Head of caudate nucleus (tissue), 42 donors: ENCODE measurements at places on chromosomes 16 and 17.

DNA sequence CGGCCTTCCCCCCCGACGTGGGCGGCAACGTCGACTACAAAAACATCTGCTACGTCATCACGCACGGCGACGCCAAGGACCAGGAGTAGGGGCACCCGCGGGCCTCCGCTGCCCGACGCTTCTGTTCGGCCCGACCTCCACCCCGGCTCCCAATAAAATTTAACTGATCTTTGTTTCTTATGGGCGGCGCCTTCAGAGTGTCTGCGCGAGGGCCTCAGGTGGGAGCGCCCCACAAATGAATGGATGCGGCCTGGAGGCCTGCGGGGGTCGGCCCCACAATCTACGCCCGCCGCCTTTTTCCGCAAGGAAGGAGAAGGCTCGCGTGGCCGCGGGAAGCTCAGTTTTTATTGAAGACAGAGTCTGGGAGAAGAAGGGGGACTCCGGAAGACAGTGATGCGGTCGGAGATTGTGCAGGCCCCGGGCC is 3.2 kb downstream of the MYL11 start:
- DNase-seq: peak; percentile 94

GRCh38 chr17:33267271-33267790 is 25.8 kb downstream of the ASIC2 start:
- no peak for DNase-seq

- no peak for DNase-seq
Measured at GRCh38 chr16:88315543-88316105, 67.1 kb upstream of the ZNF469 start.

- DNase-seq: peak; percentile 46
Measured at GRCh38 chr16:90031931-90032673, 12.8 kb upstream of the DBNDD1 start.

- no peak for DNase-seq
Measured at GRCh38 chr17:60463157-60463835, 41.0 kb downstream of the CHCT1 start.

DNA sequence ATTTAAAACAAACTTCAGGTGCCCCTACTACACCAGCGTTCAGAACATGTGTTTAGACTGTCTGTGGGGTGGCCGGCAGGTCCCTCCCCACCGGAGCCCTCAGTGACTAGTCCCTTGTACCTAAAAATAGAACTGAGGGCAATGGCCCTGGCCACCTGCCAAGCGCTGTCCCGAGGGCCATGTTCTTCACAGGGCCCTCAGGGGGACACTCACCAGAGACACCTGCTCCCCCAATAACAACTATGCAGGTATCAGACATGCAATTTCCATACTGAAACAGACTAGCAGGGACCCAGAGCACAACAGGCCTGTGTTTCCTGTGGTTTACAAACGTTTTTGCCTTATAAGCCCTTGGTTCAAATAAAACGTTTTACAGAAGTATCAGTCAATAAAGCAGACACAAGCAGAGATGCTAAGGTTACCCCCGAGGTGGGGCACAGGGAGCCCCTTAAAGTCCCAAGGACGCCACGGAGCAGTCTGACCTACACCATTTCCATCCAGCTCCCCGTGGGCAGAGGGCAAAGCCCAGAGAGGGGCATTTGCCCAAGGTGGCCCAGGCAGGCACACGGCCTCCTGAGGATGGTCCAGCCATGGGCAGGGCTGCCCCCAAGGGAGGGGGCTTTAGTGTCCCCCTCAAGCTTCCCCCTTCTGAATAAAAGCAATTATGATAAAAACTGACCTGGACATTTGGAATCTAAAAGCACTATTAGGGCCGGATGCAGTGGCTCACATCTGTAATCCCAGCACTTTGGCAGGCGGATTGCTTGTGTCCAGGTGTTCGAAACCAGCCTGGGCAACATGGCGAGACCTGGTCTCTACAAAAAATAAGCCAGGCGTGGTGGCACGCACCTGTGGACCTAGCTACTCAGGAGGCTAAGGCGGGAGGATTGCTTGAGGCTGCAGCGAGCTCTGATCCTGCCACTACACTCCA is 896 bp upstream of the MYLK3 start:
- DNase-seq: no peak

DNA sequence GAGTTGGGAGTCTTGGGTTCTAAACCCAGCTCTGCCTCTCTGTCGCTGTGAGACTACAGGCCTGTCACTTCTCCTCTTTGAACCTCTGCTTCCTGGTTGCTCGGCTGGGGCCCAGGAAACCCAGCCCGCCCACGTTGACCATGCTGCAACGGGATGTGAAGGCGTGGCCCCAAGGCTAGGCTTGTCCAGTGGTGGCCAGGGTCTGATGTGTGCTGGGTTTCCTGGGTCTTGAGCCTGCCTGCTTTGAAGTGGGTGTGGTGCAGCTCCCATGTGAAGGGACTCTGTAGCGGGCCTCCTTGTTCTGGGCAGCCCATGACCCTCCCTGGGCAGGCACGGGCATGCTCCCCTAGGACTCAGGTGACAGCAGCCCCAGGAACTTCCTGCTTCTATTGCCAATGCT is 82.3 kb downstream of the SDR42E1 start:
- DNase-seq: no peak

GRCh38 chr16:31810863-31811262 is 62.7 kb upstream of the ZNF267 start:
- DNase-seq: no peak

- DNase-seq: no peak
Measured at GRCh38 chr16:26985100-26986065, 81.3 kb upstream of the C16orf82 start.

DNA sequence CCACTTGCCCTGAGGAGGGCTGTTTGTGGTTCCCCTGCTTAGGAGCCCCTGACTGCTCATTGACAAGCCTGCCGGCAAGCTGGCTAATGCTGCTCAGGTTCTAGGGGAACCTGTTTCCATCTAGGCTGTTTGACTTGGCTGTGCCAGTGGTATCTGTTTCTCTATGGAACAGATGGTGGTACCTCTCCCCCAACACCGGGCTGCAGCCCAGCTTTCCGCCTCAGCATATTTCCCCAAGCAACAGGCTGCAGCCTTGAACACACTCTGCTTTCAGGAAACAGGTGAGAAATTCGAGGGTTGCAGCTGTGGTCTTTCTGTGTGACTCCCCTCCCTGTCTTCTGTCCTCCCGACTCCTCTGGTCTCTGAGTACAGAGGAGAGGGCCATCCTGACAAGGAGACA is 132.3 kb downstream of the TMEM132E start:
- no peak for DNase-seq

DNA sequence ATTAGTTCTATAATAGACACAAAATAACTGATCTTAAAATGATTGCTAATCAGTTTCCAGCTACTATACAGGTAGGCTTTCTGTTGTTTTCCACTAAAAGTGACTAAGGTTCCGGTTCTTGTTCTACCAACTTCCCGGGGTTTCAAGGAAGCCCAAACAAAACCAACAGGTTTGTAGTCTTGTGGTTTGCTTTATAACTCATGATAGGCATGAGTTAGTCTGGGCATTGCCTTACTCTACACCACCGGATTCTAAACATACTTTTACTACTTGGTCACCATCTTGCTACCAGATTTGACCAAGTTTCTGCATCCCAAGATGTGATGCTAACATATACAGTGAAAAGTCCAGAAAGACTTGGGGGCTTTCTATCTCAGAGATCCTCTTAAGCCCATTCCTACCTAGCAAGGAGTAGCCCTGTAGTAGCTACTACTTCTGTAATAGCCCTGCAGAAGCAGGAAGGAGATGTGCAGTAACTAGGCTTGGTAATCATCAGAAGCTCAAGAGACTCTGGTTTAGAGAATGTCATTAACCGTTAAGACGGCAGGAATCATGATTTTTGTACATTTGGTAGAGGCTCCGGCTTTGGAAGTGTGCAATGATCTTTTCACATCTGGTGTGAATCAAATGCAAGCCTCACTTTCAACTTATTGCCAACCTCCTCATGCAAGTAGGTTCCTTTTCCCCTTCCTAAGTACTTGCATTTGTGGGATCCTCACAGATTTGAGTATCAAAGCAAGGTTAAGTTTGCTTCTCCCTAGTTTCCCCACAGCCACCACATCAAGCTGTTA is 1.6 kb downstream of the FAM117A start:
- DNase-seq: no peak

DNA sequence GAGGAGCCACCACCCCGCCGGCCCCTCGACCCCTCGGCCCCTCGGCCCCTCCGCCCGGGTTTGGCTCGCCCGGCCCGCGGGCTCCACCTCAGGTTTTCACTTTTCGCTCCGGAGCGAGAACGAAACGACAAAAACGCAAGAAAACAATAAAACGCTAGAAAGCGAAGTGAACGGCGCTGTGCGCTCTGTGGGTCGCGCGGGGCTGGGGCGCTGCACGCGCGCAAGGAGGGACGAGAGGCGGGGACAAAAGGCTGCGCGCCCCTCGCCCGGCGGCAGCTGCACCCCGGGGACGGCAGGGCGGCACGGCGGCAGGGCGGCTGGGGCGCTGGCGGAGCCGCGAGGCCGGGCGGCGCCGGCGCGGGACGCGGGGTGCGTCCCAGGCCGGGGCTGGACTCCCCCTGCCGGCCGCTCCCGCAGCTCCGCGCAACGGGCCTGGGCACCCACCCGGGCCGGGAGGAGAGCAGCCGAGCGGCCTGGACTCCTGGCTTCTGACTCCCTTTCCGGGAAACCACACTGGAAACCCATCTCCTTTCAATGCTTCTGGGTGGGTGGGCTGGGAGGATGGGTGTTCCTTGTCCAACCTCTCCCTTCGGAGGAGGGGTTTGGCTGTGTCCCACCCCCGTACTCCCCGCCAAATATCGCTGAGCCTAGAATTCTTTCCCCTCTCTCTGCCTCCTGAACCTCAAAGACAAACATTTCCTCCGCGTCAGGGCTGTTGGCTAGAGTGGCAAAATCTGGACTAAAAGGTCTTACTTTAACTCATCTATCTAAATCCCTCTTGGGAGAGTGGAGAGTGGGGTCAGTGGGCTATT is 9.9 kb downstream of the TBX2 start:
- no peak for DNase-seq

- DNase-seq: no peak
Measured at GRCh38 chr17:51500454-51500853, 240.1 kb downstream of the UTP18 start.

DNA sequence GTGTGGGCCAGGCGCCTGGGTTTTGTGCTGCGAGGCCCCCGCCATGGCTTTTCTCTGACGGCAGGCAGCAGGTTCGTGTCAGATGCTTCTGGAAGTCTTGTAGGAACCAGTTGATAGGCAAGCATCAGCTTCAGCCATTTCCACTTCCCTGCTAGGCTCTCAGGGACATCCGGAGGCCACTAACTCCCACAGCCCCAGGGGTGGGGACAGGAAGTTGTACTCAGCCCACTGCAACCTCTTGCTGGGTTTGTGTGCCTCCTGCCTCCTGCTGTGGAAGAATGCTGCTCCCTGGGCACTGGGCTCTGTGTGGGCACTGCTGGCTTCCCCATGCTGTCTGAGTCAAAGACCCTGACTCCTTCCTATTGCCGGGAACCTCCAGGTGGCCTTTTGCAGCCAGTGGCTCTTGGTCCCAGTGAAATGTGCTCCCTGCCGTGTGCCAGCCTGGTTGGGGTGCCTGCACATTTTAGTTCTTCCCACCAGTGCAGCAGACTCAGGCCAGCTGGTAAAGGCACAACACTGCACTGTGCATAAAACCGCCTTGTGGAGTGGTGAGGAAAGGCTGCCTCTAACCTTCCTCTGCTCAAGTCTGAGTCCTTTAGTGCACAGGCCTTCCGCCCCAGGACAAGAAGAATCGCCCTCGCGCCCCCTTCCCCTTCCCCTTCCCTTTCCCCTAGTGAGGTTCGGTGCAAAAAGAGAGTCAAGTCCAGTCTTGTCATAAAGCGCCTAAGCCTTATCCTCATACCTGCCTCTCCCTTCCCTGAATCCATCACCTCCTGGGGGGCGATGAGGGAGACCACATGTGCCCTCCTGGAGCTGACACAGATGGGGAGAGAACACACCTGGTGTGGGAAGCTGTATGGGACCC is 16.6 kb downstream of the LDHD start:
- no peak for DNase-seq

DNA sequence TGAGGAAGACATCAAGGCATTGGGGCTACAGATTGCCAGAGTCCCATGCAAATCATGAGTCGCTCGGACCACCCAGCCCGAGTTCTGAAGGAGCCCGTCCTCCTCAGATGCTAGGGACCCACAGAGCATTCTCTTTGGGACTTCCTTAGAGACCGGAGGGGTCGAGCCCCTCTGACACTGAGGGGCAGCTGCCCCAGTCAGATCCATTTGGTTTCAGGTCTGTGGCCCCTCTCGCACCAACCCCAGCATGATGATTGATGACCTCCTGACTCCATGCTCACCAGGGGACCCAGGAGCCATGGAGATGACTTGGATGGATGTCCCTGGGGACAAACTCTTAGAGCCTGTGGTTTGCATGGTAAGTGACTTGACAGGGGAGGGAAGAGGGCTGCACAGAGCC is 8.0 kb downstream of the PDF start:
- DNase-seq: no peak

DNA sequence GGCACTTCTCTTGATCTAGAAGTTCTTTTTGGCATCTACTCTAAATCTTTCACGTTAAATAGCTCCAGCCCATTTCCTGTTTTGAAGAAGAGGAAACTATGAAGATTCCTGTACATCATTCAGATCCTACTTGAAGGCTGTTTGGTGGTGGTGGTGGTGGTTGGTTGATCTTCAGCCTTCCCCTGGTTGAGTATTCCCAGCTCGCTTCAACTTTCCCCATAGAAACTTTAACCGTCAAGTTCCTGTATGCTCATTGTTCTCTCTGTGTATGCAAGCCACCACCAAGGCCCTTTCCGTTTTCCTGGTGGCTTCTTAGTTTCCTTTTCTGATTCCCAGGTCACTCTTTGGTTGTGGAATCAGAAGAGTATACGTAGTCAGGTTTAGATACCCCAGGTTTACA is 3.3 kb downstream of the LRRC46 start:
- no peak for DNase-seq

GRCh38 chr17:1271030-1271423 is 783 bp downstream of the BHLHA9 start:
- DNase-seq: no peak

- DNase-seq: no peak
Measured at GRCh38 chr16:10386517-10387100, 748 bp downstream of the ATF7IP2 start.

- DNase-seq: no peak
Measured at GRCh38 chr17:45380046-45380765, 52.5 kb downstream of the ARHGAP27 start.

DNA sequence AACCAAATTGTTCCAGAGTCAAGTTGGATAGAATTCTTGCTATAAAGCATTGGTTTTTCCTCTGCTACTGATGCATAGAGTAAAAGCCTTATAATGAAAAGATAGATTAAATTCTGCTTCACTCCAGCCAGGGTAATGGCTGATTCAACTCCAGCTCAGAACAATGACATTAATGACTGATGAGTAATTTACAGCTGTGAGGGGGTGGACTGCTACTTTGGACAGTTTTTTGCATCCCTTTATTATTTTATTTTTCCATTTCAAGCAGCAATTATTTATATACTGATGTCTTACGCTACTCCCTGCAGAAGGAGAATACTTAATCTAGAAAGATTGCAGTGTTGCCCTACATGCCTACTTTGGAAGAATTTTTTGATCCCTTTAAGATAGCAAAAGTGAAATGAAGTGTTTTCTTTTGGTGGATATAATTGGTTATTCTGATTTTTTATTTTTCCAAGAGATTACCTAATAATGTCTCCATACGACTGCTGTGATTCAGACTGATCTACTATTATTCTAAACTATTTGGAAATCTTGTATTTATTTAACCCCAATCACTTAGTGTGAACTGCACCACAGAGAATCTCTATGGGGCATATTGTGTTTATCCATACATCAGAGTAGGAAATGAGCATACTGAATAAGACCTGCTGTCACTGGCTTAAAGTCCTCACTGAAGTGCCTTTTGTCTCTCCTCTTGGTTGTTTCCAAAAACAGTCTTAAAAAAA is 149.5 kb downstream of the TRIM37 start:
- no peak for DNase-seq

GRCh38 chr16:57039148-57039812 is 49.9 kb downstream of the NLRC5 start:
- no peak for DNase-seq

- DNase-seq: no peak
Measured at GRCh38 chr16:89052191-89052889, 41.3 kb upstream of the ACSF3 start.
